ENCODE measurements at places on chromosomes 1 and 21.

GRCh38 chr1:26072305-26072704 lies 4.9 kb upstream of the TRIM63 start:
- no peak for DNase-seq

DNA sequence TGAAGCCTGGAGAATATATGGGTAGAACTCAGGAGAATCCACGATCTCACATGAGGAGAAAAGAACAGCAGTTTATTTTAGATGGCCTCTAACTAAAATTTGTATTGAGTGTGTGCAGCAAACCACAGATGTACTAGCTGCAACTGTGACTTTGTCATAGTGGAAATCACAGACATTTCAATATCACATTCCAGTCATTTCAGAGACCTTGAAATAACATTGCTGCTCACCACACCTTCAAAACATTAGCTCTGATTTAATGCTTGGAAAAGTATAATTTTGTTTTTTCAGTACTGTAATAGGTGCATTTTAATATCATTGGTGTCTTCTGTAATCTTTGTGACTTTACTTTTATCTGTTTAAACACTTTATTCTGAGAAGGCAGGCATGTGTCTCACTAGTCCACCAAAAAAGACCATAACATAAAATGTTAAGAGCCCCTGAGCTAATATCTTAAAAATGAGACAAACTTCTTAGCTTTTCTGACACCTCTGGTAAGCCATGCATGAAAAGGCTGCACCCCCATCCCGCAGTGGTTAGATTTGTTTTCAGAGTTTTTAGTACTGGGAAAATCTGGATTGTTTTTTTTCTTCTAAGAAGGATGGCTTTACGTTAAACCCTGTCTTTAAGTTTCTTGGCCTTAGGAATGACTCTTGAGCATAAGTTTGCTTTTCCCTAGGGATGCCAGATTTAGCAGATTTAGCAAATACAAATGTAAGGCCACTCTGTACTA lies 30.1 kb downstream of the KCNJ15 start:
- no peak for DNase-seq

- no peak for DNase-seq
These were observed 24.0 kb upstream of the DENND1B start for GRCh38 chr1:197799271-197799670.

DNA sequence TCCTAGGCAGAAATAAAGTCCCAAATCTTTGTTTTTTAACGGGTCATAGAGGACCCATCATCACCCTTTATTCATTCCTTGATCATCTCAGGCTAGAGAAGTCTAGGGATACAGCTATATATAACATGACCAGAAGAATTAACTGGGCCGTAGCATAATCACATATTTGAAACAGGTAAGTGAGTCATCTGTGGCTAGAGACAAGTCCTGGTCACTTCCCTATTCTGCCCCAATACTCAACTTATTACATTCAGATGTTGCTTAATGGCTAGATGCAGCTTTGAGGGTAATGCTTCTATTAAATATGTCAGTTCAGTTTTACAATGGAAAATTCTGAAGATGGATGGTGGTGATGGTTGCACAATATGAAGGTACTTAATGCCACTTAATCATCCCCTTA lies 47.0 kb downstream of the EXO1 start:
- no peak for DNase-seq

DNA sequence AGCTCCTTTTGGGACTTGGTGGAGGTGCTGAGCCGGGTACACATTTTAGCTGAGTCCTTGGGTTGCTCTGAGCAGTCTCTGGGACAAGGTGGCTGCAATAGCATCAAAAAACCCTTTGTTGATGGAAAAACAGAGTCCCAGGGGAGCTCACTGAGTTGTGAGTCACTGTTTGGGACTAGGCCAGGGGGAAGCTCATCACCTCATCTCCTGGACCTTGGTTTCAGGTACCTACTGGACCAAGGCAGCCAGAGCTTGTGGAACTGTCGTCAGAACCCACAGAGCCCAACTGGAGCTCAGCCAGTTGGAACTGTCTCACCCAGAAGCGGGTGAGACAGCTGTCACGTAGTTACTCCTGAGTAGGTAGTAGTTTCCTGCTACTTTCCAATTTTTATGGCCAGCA lies 146.7 kb downstream of the HLX start:
- no peak for DNase-seq

GRCh38 chr1:67575861-67576260 lies 109.1 kb upstream of the GADD45A start:
- DNase-seq, result no peak

DNA sequence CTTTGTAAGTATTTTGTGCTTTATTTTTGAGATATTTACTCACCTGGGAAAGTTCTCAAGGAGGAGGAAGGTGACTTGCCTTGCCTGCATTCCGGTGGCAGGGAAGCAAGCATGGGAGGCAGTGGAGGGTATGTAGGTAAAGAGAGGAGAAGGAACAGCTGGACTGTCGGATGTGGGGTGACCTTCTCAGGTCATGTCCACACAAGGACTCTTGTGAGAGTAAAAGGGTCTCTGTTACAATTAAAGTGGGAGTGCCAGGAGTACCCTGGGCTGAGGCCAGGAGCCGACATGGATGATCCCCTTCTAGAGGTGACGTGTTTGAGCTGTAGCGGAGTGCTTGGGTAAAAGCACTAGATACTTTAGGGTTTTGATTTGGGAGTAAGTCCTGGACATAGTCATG lies 25.0 kb downstream of the UBE4B start:
- no peak for DNase-seq

- no peak for DNase-seq
These were observed 40.0 kb downstream of the URB2 start for GRCh38 chr1:229665912-229666558.

DNA sequence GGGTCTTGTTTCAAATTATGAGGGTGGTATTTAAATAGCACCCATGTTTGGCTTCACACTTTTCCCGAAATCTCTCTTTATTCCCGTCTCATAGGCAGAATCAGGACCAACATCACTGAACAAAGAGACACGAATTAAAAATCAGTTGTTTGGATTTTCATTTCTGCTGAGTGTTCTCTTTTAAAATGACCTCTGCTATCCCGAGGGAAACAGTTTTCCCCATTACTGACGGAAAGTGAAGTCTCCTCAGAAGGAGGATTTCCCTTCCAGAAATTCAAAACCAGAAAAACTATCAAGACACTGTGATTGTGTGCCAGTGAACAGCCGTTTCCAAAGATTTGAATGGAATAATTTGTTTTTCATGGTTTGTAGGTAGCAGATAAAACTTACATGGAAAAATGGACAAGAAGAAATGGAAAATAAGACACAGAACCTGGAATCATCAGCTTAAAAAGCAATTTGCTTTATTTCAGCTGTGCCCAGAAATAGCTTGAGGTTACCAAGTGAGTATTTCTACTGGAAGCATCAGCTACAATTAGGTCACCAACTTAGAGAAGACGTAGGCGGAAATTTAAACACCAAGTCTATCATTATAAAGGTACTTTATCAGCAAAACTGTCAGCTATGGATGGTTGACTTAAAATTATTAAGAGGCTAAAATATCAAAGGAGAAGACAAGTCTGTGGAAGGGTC lies 68.5 kb downstream of the RUNX1 start:
- DNase-seq, result no peak

GRCh38 chr1:158354255-158354654 lies 561 bp downstream of the CD1E start:
- DNase-seq, result no peak

DNA sequence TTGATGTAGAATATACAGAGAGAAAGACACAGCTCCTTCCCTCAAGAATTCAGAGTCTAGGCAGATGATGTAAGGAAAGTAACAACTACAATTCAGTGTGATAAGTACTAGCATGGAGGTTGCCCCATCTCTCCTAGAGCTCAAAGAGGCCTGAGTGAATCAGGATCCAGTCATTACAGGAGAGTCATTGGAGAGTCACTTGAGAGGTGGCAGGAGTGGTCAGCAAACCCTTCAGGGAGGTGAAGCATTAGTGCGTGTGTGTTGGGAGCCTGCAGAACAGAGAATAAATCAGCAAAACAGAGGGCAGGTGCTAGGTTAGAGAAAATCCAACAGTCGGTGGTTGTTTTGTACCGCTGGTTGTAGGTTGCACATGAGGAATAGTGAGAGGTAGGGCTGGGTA lies 46.1 kb downstream of the GRIK1 start:
- DNase-seq, result no peak

GRCh38 chr1:217053676-217054075 lies 330.4 kb upstream of the ESRRG start:
- no peak for DNase-seq

- no peak for DNase-seq
These were observed 14.5 kb upstream of the GJB5 start for GRCh38 chr1:34740161-34740868.

DNA sequence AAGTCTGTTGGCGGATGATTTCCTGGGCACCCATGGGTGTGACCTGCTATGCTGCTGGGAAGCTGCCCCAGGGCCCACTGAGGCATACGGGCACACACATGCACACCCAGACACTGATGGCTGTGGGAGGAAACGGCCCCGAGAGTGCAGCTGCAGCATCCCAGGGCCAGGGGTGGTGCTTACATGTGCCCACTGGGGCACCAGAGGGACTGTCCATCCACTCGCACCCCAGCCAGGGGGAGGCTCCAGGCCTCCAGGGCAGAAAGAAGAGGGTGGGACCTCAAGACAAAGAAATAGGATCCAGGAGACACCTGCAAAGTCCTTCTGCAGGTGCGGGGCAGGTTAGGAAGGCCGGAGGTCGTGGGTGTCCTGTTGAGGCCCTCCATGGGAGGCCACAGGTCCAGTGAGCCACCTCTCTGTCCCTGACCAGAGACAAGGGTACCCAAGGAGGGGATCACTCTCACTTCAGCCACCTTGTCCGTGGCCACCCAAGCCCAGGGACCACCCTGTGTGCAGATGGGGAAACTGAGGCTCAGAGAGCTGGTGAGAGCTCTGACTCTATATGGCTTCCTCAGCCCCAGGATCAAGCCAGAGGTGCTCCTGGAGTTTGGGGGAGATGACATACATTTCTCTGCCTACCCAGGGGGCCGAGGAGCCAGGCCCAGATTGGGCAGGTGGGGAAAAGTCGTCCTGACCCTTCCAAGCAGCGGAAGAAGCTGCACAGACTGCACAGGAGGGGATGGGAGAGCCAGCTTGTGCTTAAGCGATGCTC lies 57.1 kb downstream of the WNT9A start:
- DNase-seq, result no peak

DNA sequence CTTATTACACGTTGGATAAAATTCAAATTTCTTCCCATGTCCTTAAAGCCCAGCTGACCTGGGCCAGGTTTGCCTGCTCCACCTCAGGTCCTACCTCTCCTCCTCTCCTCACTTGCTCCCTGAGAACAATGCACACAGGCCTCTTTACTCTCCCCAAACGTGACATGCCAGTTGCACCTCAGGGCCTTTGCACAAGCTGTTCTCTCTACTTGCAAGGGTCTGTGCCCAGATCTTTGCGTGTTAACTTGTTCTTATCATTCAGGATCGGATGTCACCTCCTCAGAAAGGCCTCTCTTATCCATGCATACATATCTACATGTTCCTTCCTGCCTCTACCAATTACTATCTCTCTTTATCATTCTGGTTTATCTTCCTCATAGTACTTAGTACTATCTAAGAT lies 14.7 kb upstream of the LEFTY1 start:
- no peak for DNase-seq

- no peak for DNase-seq
These were observed 511.0 kb downstream of the OMA1 start for GRCh38 chr1:58035523-58035922.

DNA sequence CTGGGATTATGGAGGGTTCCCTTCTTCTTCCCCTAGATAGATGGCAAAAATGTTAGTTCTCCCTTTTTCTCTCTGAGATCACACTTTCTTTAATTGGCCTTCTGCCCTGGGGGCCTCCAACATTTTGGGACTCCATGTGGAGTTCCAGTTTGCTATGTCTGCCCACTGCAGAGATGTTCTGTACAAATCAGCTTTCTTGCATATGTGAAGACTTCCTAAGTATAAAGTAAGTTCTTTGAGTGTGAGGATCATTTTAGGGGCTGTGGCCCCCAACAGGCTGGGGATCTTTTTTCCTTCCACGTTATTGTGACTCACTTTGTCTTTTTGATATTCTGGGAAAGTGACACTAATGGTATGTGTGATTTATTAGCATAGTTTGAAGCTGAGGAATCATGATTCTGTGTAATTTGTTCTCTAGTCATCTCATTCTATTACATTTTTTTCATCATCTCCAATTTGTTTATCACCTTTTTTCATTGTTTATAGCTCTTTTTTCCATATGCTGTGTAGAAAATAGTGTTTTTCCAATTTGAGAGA lies 48.2 kb downstream of the HHAT start:
- DNase-seq, result no peak
